ENCODE measurements at places on chromosomes 12 and 14. TPM values are rescaled to one million over a fixed set of nuclear protein-coding genes. Genes with fewer than 3 reads are reported as not detected.

Gene OLR1
- not detected for total RNA-seq

Gene TDRD9
- total RNA-seq: not detected

Gene CIDEB
- 1.8 TPM for total RNA-seq

GRCh38 chr12:78328524-78328923 is 497.8 kb downstream of the NAV3 start:
- no peak for DNase-seq
- no peaks in the 10 kb centered on the region for H3K36me3 ChIP-seq
- H3K4me3 ChIP-seq: no peak overlapping the region
- H3K27me3 ChIP-seq: no peaks in the 10 kb centered on the region
- no peak overlapping the region for H3K27ac ChIP-seq

- peak overlapping the region; percentile 99 for H3K27ac ChIP-seq
- no peaks in the 10 kb centered on the region for H3K36me3 ChIP-seq
- peaks cover 64% of the 10 kb centered on the region for H3K4me1 ChIP-seq
- DNase-seq: peak; percentile 79
Observed at GRCh38 chr12:55067701-55068100, 47.9 kb downstream of the NEUROD4 start.

DNA sequence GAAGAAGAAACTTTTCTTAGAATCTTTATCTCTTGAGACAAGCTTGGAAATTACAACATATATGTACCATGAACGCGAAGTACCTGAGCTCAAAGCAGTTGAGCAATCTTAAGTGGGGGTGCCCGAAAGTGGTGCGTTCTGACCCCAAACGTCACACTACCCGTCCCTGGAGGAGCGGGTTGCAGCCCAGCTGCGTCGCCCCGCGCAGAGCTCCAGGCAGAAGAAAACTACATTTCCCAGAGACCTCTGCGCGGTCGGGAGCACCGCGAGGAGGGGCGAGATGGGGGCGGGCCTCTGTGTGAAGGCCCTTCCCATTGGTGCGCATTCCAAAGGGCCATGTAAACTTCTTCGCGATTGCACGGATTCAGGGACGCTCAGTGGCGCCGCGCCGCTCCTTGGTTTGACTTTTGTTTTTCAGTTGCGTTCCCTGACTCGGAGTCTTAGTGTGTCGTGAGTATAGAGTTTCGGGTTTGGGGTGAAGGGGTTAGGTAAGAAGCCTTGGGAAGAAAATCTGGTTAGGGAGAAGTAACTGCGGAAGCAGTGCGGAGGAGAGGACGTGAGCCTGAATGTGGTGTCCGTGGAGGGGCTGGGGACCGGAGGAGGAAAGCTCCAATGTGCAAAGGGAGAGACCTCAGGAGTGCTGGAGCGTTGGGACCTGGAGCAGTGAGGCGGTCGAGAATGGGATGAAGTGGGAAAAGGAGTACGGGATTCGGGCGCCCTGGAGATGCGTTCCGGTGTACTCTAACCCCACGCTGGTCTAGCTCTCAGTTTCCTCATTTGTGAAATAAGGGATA is at the start of gene CCDC77:
TSS of gene CCDC77 (plus strand) at position 410 of the 794 bp plus-strand sequence. CDS start 7,740 bp downstream, outside the sequence.
- no peaks in the 10 kb centered on the region for H3K4me1 ChIP-seq
- no peak within 1 kb of the TSS for H3K27ac ChIP-seq
- H3K4me3 ChIP-seq: no peak within 1 kb of the TSS
- no peaks in the 10 kb centered on the region for H3K36me3 ChIP-seq
- peaks cover 2% of the 10 kb centered on the region for H3K27me3 ChIP-seq

DNA sequence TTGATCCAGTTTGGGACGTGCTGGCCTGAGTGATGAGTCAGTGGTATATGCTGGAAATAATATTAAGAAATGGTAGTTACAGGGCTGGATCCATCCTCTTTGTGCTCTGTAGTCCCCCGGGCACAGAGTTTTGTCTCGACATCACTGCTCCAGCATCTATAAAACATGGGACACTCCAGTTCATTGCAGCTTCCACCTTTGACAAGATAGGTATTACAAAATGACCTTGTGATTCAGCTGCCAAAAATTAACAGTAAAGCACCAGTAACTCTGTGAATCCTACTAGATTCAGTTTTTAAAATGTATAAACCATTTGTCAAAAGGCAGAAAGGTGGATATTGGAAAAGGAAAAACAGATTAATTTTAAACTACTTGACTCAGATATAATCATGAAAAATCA is 14.6 kb upstream of the GNG2 start:
- no peak for DNase-seq
- peaks cover 14% of the 10 kb centered on the region for H3K4me1 ChIP-seq
- H3K4me3 ChIP-seq: peak overlapping the region; percentile 45
- peaks cover 8% of the 10 kb centered on the region for H3K27me3 ChIP-seq
